ENCODE measurements at places on chromosomes 4 and X.
A peak's percentile ranks its signal among the peaks of the same experiment; 100 is the strongest.

- H3K4me1 ChIP-seq: peaks cover 23% of the 10 kb centered on the region
- H3K27me3 ChIP-seq: peaks cover 41% of the 10 kb centered on the region
- peak overlapping the region; percentile 8 for H3K27ac ChIP-seq
- DNase-seq: no peak
- no peaks in the 10 kb centered on the region for H3K36me3 ChIP-seq
Measured at GRCh38 chrX:1172496-1172895, 40.0 kb downstream of the CRLF2 start.

DNA sequence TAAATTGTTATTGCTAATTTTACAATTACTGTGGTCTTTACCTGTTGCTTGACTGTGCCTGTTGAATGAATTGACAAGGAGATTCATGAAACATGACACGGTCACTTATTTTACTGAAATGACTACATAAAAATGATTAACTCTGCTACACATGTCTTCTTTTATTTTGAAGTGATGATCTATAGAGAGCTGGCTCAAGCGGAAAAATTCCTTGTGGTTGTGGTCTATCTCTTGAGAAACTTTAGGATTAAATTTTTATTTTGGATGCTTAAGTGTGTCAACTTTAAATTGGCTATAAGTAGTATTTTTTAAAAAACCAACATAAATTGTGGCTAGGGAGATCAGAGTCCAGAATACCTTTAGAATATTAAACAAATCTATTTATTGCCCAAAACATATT lies 131.8 kb upstream of the PITX2 start:
- no peak overlapping the region for H3K4me3 ChIP-seq
- H3K27me3 ChIP-seq: no peaks in the 10 kb centered on the region
- no peak for DNase-seq
- H3K27ac ChIP-seq: no peak overlapping the region

DNA sequence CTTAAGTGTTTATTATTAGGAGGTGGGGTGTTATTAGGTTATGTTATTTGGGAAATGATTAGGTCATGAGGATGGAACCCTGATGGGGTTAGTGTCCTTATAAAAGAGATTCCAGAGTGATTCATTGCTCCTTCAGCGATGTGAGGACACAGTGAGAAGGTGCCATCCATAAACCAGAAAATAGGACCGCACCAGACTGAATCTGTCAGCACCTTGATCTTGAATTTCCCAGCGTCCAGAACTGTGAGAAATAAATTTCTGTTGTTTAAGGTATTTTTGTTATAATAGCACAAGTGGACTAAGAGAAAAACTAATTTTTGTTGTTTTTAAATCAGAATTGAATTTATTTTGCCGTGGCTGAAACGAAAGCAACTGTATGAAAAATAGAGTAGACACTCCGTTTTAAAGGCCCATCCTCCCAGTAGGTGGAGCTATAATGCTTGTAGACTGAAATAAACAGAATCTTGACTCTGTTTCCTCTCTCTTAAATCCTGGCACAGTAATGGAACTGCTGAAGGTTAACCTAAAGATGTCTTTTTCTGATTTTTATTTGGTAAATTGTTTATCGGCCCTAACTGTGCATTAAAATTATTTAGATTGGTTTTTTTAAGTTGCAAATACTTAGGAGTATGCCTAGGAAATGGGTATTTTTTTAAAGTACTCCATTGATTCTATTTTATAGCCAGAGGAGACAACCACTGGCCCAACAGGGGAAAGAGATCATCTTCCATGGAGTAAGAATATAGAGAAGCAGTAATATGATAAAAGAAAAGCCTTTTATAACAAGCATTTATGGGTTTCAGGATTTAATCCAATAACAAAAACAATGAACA lies 133.2 kb upstream of the ADAMTS3 start:
- no peaks in the 10 kb centered on the region for H3K4me1 ChIP-seq
- peak; percentile 12 for DNase-seq
- no peaks in the 10 kb centered on the region for H3K27me3 ChIP-seq
- H3K27ac ChIP-seq: no peak overlapping the region
- no peaks in the 10 kb centered on the region for H3K36me3 ChIP-seq
- H3K4me3 ChIP-seq: peak overlapping the region; percentile 76

- H3K36me3 ChIP-seq: no peaks in the 10 kb centered on the region
- no peak for DNase-seq
- H3K27me3 ChIP-seq: no peaks in the 10 kb centered on the region
- H3K27ac ChIP-seq: no peak overlapping the region
- peaks cover 6% of the 10 kb centered on the region for H3K4me1 ChIP-seq
Measured at GRCh38 chr4:3436048-3436797, 5.5 kb upstream of the HGFAC start.

- no peak overlapping the region for H3K4me3 ChIP-seq
- peaks cover 12% of the 10 kb centered on the region for H3K27me3 ChIP-seq
- no peaks in the 10 kb centered on the region for H3K4me1 ChIP-seq
- no peaks in the 10 kb centered on the region for H3K36me3 ChIP-seq
Measured at GRCh38 chr4:154452798-154453346, 38.7 kb downstream of the DCHS2 start.

GRCh38 chr4:789571-790465 lies 36.1 kb downstream of the CPLX1 start:
- peaks cover 35% of the 10 kb centered on the region for H3K4me1 ChIP-seq
- no peaks in the 10 kb centered on the region for H3K36me3 ChIP-seq
- H3K27ac ChIP-seq: no peak overlapping the region
- no peak for DNase-seq
- no peak overlapping the region for H3K4me3 ChIP-seq

DNA sequence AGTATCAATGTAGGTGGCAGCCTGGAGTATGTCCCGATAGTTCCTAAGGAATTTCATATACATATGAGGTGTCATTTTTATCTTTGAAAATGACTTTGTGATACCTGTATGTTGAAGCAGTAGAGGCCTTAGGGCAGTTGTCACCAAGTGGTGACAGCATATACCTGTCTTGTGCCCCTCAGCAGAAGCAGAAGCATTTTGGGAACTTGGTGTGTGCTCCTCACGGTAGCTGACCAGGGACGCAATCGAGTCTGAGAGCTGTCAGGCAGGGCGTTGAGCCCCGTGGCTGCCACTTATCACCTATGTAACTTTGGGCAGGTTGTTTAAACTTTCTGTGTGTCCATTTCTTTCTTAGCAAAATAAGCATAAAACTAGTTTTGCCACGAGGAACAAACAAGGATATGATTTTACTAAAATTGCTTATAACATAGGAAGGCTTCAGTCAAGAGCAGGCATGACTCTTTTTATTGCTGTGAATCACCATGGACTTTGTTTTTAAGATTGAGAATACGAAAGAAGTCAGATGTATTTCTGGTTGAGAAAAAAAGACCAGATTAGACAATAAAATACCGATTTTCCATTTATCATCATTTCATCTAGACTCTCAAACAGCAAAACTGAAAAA lies 161.5 kb downstream of the CPE start:
- no peak for DNase-seq
- H3K4me3 ChIP-seq: no peak overlapping the region
- peaks cover 3% of the 10 kb centered on the region for H3K27me3 ChIP-seq
- no peaks in the 10 kb centered on the region for H3K36me3 ChIP-seq
- H3K27ac ChIP-seq: no peak overlapping the region

GRCh38 chr4:137700751-137701150 lies 168.5 kb upstream of the PCDH18 start:
- no peaks in the 10 kb centered on the region for H3K36me3 ChIP-seq
- no peak overlapping the region for H3K27ac ChIP-seq
- no peak for DNase-seq
- H3K4me3 ChIP-seq: no peak overlapping the region
- H3K4me1 ChIP-seq: peaks cover 16% of the 10 kb centered on the region
- no peaks in the 10 kb centered on the region for H3K27me3 ChIP-seq

DNA sequence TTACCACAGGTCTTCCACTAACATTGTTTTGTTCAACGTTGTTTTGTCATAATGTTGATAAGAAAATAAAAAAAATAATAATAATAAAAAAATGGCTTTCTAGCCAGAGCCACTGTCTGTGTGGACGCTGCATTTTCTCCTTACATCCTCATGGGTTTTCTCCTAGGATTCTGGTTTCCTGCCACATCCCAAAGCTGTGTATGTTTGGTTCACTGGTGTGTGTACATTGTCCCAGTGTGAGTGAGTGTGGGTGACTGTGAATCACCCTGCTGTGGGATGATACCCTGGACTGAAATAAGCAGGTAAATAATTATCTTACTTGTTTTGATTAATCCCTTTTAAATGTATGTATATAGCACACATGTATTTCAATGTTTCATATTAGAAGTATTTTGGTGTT lies 2154.4 kb upstream of the AGA start:
- H3K27me3 ChIP-seq: peaks cover 5% of the 10 kb centered on the region
- H3K36me3 ChIP-seq: no peaks in the 10 kb centered on the region
- H3K4me3 ChIP-seq: no peak overlapping the region
- peaks cover 8% of the 10 kb centered on the region for H3K4me1 ChIP-seq
- peak overlapping the region; percentile 51 for H3K27ac ChIP-seq
- no peak for DNase-seq

GRCh38 chrX:135520022-135520552 lies 373 bp upstream of the INTS6L start:
- DNase-seq: no peak
- H3K27ac ChIP-seq: peak overlapping the region; percentile 98
- no peaks in the 10 kb centered on the region for H3K27me3 ChIP-seq
- H3K36me3 ChIP-seq: peaks cover 5% of the 10 kb centered on the region
- H3K4me3 ChIP-seq: peak overlapping the region; percentile 96
- H3K4me1 ChIP-seq: peaks cover 34% of the 10 kb centered on the region

DNA sequence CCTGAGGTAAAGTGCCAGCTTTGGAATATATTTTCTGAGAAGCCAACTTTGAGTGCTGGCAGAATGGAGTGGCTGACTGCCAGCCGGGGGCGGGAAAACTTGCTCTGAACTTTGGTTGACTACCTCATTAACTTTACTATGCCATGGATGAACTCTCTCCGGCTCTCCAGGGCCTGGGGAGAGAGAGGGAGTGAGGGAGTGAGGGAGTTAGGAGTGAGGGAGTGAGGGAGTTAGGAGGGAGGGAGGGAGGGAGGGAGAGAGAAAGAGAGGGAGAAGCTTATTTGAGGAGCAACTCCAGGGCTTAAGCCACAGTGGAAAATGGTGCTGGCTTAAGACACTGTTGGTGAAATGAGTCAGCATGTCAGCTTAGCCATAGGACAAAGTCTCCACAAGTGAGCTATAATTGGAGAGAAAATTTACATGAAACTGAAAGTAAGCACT lies 280.9 kb upstream of the RPS6KA3 start:
- peaks cover 21% of the 10 kb centered on the region for H3K4me1 ChIP-seq
- H3K27ac ChIP-seq: no peak overlapping the region
- H3K27me3 ChIP-seq: no peaks in the 10 kb centered on the region
- no peaks in the 10 kb centered on the region for H3K36me3 ChIP-seq

DNA sequence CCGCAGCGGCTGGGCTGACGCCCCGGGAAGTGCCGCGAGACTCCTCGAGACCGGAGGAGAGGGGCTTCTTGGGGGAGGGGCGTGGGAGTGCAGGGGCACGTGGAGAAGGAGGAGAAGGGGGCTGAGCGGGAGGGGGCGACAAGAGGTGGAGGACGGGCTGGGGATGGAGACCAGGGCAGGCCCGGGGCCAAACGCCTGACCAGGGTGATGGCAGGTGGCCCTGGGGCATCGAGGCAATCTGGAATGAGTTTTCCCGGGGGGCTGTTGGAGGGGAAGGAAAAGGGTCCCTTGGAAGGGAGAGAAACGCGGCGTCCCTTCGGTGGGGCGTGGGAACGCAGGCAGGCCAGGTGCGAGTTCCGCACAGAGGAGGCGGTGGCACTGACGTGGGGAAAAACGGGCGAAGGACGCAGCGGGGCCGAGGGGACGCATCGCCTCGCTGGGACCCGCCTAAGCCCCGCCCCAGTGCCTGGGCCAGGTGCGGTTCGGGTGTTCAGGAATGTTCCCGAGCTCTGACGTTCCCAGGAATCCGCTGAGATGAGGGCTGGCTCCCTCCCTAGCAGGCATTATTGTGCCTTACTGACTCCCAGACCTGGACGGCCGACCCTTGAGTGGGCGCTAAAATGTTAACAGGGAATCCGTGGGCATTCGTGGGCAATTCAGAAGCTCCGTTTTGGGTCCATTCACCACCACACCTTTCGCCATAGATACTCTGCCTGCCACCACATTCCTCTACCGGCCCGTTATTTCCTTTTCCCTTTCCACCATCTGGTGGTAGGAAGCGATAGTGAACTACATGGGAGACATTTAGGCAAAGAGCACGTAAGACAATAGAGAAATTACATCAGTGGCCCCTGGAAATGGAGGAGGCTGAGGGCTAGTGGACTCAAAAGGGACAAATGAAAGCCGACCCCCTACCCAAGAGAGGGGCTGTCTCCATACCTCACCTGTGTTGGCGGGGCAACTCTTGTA lies 795 bp upstream of the SH3KBP1 start:
- H3K36me3 ChIP-seq: no peaks in the 10 kb centered on the region
- peak overlapping the region; percentile 81 for H3K4me3 ChIP-seq
- peak; percentile 66 for DNase-seq
- peaks cover 9% of the 10 kb centered on the region for H3K27me3 ChIP-seq

DNA sequence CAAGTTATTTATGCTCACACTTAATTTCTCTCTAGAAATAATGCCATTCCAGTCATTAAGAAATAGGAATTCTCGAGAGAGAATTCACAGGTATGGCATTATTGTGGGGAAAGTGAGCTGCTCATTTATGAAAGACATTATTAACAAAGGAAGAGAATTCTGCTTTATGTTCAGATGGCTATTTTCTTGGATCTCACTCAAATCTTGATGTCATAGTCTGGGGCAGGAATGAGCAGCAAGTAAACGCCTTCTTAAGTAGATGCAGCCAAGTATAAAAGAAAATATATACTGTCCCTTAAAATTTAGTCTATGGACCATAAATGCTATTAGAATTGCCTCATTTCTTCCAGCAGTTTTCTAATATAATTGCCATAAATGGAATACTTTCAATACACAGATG lies 58.2 kb upstream of the FBXW7 start:
- DNase-seq: no peak
- no peak overlapping the region for H3K27ac ChIP-seq

DNA sequence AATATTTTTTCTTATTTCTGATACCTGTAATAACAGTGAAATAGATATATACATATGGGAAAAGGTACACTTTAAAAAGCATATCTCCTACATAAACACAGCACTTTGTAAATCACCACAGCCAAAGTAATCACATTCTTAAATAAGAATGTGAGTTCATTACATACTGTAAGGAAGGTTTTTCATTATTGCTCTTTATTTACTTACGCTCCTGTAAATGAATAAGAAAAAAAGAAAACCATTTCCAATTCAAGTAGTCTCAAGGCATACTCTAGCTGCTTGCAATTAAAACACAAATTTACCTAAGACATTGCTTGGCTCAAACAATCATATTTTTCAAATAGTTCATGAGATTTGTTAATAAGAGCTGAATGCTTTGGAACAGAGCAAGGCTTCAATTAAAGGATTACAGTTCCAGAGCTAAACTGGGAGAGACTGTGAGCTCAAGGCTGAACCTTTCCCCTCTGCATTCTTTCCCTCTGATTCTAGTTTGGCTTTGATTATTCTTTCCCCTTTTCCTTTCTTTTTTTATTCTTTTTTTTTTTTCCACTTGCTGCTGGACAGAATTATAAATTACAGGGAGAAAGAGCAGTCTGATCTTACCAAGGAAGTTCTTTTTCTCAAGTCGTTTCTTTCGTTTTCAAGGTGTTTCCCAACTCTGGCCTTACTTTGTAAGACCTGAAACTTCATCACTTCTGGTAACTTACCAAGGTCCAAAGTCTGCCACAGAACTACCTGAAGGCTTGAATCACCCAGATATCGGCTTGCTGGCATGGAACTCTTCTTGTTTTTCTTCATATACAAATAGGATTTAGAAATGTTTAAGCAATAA lies 278.3 kb downstream of the INPP4B start:
- DNase-seq: no peak
- H3K4me1 ChIP-seq: peaks cover 15% of the 10 kb centered on the region
- no peak overlapping the region for H3K4me3 ChIP-seq
- H3K27ac ChIP-seq: peak overlapping the region; percentile 33
- peaks cover 13% of the 10 kb centered on the region for H3K36me3 ChIP-seq

- H3K27ac ChIP-seq: no peak overlapping the region
- H3K4me3 ChIP-seq: no peak overlapping the region
- peaks cover 47% of the 10 kb centered on the region for H3K4me1 ChIP-seq
- no peak for DNase-seq
- H3K36me3 ChIP-seq: no peaks in the 10 kb centered on the region
Measured at GRCh38 chr4:89839558-89839957, 2.6 kb upstream of the SNCA start.
